ENCODE measurements at places on chromosomes 3 and 15. TPM values are rescaled to one million over a fixed set of nuclear protein-coding genes. Genes with fewer than 3 reads are reported as not detected.

DNA sequence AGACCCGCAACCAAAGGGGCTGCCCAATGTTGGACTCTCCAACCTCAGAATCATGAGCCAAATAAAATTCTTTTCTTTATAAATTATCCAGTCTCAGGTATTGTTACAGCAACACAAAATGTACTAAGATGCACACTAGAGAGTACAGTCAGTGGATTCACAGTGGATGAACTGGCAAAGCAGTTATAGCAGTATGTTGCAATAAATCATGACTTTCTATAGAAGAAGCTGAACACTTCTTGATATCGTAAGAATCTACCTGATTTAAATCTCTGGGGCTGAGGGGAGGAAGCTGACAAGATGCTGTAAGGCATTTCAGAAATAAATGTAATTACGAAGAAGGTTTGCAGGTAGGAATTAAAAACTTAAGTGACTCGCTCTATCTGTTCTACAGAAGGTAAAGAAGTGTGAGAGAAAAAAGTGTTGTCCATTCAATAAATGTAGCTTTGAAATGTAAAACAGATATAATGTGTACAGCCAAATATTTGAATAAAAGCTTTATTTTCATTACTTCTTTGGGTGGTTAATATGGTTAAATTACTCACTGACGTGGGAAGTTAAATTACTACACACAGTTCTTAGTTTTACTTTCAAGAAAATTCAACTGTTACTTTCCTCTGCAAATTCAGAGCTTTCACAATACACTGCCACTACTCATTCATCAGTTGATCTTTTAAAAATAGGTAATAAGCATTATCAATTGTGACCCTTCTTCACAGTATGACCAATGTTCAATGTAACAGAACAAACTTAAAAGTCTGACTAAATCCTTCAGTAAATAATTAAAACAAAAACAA lies 439.1 kb downstream of the SHQ1 start:
- DNase-seq: no peak

GRCh38 chr3:75320369-75320768 lies 343.8 kb upstream of the FRG2C start:
- DNase-seq: no peak

DNA sequence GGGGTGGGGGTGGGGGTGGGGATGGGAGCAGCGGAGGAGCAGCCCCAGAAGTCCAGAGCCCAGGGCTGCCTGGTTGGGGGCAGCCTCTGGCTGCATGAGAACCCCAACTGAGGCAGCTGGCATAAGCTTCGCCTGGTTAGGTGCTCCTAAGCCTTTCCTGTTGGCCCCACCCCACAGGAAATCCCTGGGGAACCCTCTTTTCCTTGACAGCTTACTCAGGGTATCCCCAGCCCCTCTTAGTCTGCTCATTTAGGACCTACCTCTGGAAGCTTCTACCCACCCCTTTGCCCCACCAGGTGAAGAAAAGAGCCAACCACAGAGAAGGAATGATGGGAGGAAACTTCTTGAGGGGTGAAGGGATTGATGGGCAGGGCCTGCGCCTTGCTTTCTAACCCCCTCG lies 53.4 kb downstream of the IL20RB start:
- no peak for DNase-seq

DNA sequence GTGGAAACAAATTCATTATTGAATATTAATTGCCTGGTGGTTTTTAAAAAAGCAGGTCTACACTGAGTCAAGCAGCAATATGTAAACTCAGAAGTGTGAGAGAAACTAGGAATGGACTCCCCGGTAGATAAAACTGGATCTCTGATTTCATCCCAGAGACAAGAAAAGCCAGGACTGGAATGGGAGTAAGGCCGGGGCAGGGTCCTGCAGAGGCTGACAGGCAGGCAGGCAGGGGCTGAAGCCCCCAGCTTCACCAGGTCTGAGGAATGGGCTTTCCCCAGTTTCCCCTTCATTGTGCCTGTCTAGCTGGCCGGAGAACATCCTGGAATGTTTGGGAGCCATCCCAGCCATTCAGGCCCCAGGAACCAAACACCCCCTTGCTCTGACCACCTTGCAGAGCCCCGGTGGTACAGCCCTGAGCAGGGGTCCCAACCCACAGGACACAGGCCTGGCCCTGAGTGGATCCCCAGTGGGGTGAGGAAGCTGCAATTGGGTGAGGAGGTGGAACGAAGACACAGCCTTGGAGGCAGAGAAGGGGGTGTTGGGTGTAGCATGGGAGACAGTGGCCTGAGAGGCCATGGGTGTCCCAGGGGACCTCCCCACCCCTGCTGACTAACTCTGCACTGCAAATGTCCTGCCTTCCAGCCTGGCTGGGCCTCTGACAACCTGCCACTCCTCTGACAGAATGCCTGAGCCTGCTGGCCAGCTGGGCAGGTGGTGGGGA lies 31.7 kb upstream of the XYLB start:
- DNase-seq: no peak

GRCh38 chr3:106341586-106342162 lies 472.9 kb upstream of the CBLB start:
- DNase-seq: no peak

DNA sequence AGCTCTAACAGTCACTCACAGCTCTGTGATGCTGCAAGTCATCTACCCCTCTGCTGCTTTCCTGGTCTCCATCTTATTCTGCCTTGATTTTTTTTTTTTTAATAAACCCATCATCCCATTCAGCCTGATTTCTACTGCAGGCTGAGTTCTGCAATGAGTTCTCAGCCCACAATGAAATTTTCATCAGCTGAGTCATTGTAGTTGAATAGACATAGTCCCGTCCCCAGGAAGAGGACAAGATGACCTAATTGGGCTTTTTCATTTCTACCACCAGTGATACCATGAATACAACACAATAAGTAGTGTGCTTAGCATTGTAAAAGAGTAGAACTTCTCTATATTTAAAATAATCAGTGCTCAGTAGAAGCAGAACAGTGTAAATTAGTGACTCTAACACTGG lies 59.3 kb downstream of the C3orf85 start:
- peak; percentile 52 for DNase-seq

GRCh38 chr3:20842594-20843436 lies 656.8 kb upstream of the SGO1 start:
- DNase-seq: no peak

GRCh38 chr3:145767909-145768308 lies 393.1 kb downstream of the PLOD2 start:
- DNase-seq: no peak

GRCh38 chr15:85689729-85690128 lies 105.0 kb downstream of the KLHL25 start:
- DNase-seq: no peak

- DNase-seq: no peak
Measured at GRCh38 chr3:129519896-129520715, 8.3 kb upstream of the RHO start.

The TNK2 gene
- 10.4 TPM for total RNA-seq

The TGM5 gene
- not detected for total RNA-seq

The SYNPR gene
- not detected for total RNA-seq

The TMOD3 gene
- 42.2 TPM for total RNA-seq

The GP5 gene
- total RNA-seq: not detected

The SNTN gene
- total RNA-seq: not detected

The CHRM5 gene
- not detected for total RNA-seq

The MOBP gene
- not detected for total RNA-seq

The PLA2G4E gene
- not detected for total RNA-seq

All from epithelial cell of proximal tubule (primary cell).